ENCODE measurements at places on chromosomes 4 and X.

- no peak for DNase-seq
Observed at GRCh38 chr4:137345597-137345996, 186.7 kb downstream of the PCDH18 start.

- no peak for DNase-seq
Observed at GRCh38 chr4:155197757-155198156, 10.7 kb upstream of the NPY2R start.

- no peak for DNase-seq
Observed at GRCh38 chr4:69617083-69617694, 22.3 kb downstream of the UGT2A2 start.

GRCh38 chr4:172998527-172999469 is 169.8 kb upstream of the GALNT7 start:
- DNase-seq: no peak

DNA sequence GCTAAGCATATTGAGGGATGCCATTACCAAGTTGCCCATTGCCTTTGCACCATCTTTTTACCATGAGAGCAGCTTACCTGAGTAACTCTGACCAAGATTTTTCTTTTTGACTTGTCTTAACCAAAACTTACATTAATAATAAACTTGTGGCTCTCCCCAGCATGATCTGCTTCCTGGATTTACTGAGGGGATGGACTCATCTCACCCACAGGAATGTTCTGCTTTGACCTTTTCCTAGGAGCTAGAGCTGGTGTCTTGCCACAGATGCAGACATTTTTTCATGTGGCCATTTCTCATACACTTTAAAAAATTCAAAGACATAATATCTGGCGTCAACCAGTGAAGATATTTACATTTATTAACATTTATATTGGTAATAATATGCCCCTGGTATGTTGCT is 79.2 kb upstream of the EFHC2 start:
- DNase-seq: no peak

DNA sequence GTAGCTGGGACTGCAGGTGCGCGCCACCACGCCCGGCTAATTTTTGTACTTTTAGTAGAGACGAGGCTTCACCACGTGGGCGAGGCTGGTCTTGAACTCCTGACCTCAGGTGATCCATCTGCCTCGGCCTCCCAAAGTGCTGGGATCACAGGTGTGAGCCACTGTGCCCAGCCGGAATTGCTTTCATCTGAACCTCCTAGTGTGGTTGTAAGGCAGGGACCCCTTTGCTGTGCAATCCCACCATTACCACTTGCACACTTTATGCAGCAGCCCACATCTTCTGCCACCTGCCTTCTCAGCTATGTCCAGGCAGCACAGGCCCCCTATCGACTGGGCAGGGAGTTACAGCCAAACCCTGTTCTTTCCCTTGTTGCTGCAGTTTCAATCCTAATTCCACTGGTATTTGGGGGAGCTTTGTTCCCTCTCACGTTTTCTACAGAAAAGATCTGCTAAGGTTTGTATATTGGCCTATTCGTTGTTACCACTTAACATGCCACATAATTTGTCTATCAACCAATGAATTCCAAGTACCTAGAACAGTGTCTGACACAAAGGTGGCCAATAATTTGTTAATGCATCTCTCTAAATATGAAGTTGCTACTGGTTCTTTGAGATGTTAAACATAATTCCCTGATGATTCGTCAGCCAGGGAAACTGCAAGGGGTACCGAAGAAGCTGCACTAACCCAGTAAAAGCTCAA is 6.5 kb downstream of the RPL39 start:
- DNase-seq: peak; percentile 23

DNA sequence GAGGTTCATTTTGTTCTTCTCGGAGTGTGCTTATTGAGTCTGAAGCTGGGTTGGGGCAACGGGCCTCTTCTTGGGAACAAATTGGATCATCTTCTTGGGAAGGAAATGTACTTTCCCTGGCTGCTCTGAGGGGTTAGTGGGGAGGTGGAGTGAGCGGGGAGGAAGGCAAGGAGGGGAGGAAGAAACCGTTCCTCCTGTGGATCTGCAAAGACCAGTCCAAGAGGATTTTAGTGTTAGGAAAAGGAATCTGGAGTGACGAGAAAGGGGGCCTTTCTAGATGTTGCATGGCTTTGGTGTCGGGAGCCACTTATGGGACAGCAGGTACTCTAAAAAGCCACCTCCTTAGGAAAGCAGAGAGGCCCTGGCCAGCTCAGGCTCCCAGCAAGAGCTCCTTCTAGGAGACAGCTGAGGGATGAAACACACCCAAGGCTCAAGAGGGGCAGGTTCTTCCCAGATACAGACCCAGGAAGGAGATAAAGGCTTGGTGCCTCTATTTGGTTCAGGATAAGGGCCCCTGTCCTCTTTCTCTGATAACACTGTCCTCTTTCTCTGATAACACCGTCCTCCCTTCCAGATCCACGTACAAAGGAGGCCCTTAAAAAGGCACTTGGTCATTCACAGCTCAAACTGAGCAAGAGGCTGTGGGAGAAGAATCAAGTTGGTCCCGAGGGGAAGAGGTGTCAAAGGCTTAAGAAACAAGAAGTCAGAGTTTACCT is 451 bp downstream of the SOD3 start:
- DNase-seq: no peak

- peak; percentile 23 for DNase-seq
Observed at GRCh38 chrX:104113222-104113965, 1.1 kb downstream of the ZCCHC18 start.

DNA sequence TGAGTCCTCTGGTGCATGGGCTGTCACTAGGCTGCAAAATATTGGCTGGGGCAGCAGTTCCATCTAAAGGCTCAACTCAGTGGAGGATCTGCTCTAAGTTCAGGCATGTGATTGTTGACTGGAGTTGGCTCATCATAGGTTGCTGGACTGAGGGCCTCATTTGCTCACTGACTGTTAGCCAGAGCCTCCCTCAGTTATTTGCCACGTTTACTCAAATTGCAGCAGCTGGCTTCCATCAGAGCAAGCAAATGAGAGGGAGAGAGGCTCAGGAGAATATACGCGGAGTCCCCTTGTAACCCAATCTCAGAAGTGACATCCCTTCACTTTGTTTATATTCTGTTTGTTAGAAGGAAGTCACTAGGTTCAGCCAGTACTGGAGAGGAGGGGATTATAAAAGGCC is 54.1 kb downstream of the BMP3 start:
- no peak for DNase-seq

GRCh38 chrX:39688219-39688575 is 409.6 kb downstream of the BCOR start:
- DNase-seq: no peak

- no peak for DNase-seq
Observed at GRCh38 chr4:122930862-122931261, 8.5 kb upstream of the NUDT6 start.

- DNase-seq: no peak
Observed at GRCh38 chrX:40199704-40200103, 101.9 kb upstream of the BCOR start.

DNA sequence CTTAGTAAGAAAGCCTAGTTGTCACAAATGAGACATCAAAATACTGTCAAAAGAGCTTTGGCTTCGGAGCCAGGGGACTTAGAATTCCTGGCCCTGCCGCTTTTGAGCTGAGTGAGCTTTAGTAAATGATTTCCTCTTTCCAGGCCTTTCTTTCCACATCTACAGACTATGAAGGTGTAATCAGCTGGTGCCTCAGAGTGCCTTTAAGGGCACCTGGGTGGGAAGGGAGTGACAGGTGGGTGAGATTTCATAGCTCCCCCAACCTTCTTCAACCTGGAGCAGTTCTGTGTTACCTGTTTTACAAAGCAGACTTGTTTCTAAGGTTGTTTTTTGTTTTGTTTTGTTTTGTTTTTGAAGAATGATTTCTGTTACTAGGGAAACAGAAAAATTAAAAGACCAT is 154.7 kb upstream of the BOD1L1 start:
- no peak for DNase-seq

- DNase-seq: no peak
Observed at GRCh38 chr4:3530663-3531254, 1.5 kb downstream of the LRPAP1 start.

DNA sequence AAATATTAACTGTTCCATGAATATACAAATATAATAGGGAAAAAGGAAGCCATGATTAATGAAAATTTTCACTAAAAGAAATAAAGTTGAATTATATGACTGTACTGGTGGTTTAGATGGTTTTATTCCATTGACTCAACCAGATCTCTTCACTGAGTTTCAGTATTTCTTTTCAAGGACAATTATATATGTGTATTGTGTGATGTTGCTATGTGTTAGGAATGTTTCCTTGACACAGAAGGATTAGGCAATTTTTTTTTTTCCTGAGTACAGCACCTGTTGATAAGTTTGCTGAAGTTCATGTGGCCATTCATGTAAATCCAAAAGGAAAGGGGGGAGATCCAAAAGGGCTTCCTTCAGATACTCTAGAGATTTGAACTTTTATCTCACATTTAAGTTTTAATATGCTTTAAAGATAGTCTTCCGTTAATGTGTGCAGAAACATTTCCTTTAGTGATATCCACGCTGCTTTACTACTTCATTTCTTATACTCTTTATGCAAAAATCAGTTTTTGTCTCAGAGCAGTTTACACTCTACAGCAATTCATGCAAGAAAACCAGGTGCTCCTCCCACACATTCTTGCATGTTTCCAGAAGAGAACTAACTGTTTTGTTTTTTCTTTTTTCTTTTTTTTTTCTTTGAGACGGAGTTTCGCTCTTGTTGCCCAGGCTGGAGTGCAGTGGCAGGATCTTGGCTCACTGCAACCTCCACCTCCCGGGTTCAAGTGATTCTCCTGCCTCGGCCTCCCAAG is 249.1 kb downstream of the RPA4 start:
- no peak for DNase-seq

GRCh38 chr4:181592221-181592745 is 650.9 kb upstream of the TENM3 start:
- DNase-seq: no peak

GRCh38 chr4:122434285-122434684 is 22.2 kb downstream of the IL2 start:
- DNase-seq: no peak

- no peak for DNase-seq
Observed at GRCh38 chrX:45681891-45682290, 481.2 kb upstream of the DIPK2B start.

DNA sequence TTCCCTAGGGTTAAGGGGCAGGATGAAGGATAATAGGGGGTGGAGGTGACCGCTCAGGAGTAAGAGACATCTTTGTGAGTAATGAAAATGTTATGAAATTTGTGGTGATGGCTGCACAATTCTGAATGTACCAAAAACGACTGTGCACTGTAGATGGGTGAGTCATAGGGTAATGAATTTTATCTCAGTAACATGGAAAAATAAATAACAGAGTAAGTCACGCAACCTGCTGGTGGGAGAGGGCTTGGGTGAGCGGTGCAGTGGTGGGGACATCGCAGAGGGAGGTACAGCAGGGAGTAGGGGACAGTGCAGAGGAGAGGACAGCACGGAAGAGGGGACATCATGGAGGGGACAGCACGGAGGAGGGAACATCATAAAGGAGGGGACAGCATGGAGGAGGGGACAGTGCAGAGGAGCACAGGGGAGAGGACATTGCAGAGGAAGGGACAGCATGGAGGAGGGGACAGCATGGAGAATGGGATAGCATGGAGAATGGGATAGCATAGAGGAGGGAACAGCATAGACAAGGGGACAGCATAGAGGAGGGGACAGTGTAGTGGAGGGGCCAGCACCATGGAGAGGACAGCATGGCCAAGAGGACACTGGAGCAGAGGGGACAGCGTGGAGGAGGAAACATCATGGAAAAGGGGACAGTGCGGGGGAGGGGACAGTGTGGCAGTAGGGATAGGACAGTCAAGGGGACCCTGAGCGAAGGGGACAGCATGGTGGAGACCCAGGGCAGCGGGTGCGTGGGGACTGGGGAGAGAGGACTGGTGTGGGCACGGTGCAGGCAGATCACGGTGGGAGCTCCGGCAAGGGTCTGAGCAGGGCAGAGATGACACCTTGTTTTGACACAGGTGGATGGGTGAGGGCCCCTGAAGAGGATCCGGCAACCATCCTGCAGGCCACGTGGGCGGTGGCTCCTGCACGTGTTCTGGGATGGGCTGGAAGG is 68.5 kb upstream of the MXD4 start:
- no peak for DNase-seq

GRCh38 chr4:40840985-40841571 is 91.3 kb downstream of the NSUN7 start:
- DNase-seq: peak; percentile 35

- no peak for DNase-seq
Observed at GRCh38 chrX:21369613-21370012, 4.6 kb upstream of the CNKSR2 start.

DNA sequence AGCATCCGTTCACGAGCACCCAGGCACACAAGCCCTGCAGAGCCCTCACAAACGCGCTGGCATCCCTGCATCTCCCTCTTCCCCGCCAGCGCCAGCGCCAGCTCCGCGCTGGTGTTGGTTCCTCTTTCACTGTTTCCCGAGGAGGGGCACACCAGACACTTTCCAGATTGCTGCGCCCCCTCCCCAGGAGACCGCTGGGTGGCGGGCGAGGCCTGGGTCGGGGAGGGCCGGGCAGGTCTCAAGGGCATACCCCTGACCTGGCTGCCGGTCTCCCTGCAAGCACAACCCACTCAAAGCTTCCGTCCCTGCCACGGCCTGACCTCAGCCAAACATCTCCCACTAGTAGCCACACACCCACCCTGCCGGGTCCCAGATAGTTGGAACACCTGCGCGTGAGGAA is 2.2 kb upstream of the NKX1-1 start:
- DNase-seq: no peak

- no peak for DNase-seq
Observed at GRCh38 chrX:101386542-101386885, 523 bp upstream of the BTK start.

- no peak for DNase-seq
Observed at GRCh38 chr4:62399242-62399641, 1199.1 kb downstream of the ADGRL3 start.

DNA sequence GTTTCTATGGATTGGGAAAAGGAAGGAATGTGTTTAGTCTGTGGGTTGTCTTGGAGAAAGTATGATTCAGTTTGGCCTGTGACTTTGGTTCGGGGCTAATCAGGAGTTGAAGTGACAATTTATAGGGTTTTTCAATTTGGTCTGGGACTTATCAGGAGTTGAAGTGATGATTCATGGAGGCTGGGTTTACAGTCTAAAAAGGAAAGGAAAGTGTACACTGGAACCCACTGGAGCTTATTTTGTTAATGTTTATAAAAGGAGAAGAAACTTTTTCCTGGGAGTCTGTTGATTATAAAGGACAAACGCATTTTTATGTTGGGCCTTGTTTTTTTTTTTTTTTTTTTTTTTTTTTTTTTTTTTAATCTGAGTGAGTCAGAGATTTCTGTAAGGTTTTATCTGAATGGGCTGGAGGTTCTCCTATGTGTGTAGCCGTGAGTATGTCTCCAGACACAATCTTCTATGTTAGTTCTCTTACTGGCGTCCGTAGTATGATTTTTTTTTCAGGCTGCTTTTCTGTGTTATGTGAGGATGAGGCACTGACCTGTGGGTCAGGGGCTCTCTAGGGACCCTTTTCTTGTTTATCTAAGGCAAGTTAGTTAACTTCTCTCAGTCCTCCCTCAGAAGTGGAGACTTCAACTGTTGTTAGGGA is 33.0 kb upstream of the RAB9B start:
- no peak for DNase-seq

- no peak for DNase-seq
Observed at GRCh38 chr4:42736527-42737195, 79.8 kb upstream of the ATP8A1 start.
